LHCN-M2 (cell line): ENCODE measurements at places on chromosomes 11 and 22. TPM values are rescaled to one million over a fixed set of nuclear protein-coding genes. Genes with fewer than 3 reads are reported as not detected.

The UQCR10 gene
- 66.1 and 72.8 TPM in 2 replicates for total RNA-seq

The SPDYC gene
- total RNA-seq, result not detected in 2 replicates

GRCh38 chr11:34791780-34792542 lies 124.2 kb downstream of the APIP start:
- no peak for DNase-seq

The PYGM gene
- total RNA-seq, result not detected in 2 replicates

The NCF4 gene
- total RNA-seq, result not detected in 2 replicates

The KCNJ5 gene
- total RNA-seq, result 0.06 and 0.29 TPM in 2 replicates

GRCh38 chr11:70577948-70578347 lies 179.6 kb downstream of the CTTN start:
- DNase-seq, result no peak

The UBQLNL gene
- total RNA-seq, result 0.06 TPM in 1 of 2 replicates, not detected in the other

The TNNT3 gene
- 1.9 TPM in 1 of 2 replicates, not detected in the other for total RNA-seq

GRCh38 chr22:26753125-26753862 lies 95.9 kb downstream of the MIAT start:
- DNase-seq, result no peak

GRCh38 chr22:32994898-32995297 lies 63.3 kb downstream of the SYN3 start:
- DNase-seq, result no peak

- peak; percentile 66 for DNase-seq
These were observed 65.2 kb downstream of the FBXO7 start for GRCh38 chr22:32539631-32540421.
